ENCODE measurements at places on chromosomes 4 and X. TPM values are rescaled to one million over a fixed set of nuclear protein-coding genes. Genes with fewer than 3 reads are reported as not detected.

The OSTC gene
- polyA plus RNA-seq = 173 TPM

The NWD2 gene
- polyA plus RNA-seq = not detected

The PABPC1L2A gene
- not detected for polyA plus RNA-seq

The AFP gene
- 0.52 TPM for polyA plus RNA-seq

The SSX3 gene
- not detected for polyA plus RNA-seq

The ACE2 gene
- polyA plus RNA-seq = not detected

The GUCY1B1 gene
- polyA plus RNA-seq = 2.6 TPM

The TLL1 gene
- polyA plus RNA-seq = not detected

The ERVMER34-1 gene
- polyA plus RNA-seq = not detected

The RS1 gene
- polyA plus RNA-seq = not detected

The MAGEE1 gene
- 1.9 TPM for polyA plus RNA-seq

The ASMT gene
- polyA plus RNA-seq = not detected

The NCAPG gene
- polyA plus RNA-seq = 9.1 TPM

The DGAT2L6 gene
- not detected for polyA plus RNA-seq

The KIF4A gene
- polyA plus RNA-seq = 10.0 TPM

The MAGEC3 gene
- polyA plus RNA-seq = not detected

All from IMR-90 (cell line).